ENCODE measurements at places on chromosomes 11 and 22. TPM values are rescaled to one million over a fixed set of nuclear protein-coding genes. Genes with fewer than 3 reads are reported as not detected.
A peak's percentile ranks its signal among the peaks of the same experiment; 100 is the strongest.

ARFGAP2 gene
- 122 TPM for total RNA-seq

APOL6 gene
- total RNA-seq: 26.5 TPM

HSPB2 gene
- total RNA-seq: 3.1 TPM

CCDC117 gene
- total RNA-seq: 15.2 TPM

OR51I1 gene
- total RNA-seq: not detected

ACRV1 gene
- not detected for total RNA-seq

GGT5 gene
- total RNA-seq: 175 TPM

TRIM51 gene
- total RNA-seq: not detected

POTEH gene
- total RNA-seq: not detected

NRIP3 gene
- 2.1 TPM for total RNA-seq

SEPTIN3 gene
- total RNA-seq: not detected

- no peak overlapping the region for H3K4me3 ChIP-seq
- no peak overlapping the region for H3K27ac ChIP-seq
- no peaks in the 10 kb centered on the region for H3K4me1 ChIP-seq
- DNase-seq: no peak
- no peaks in the 10 kb centered on the region for H3K36me3 ChIP-seq
Measured at GRCh38 chr11:23569134-23569533, 708.9 kb upstream of the CCDC179 start.

DNA sequence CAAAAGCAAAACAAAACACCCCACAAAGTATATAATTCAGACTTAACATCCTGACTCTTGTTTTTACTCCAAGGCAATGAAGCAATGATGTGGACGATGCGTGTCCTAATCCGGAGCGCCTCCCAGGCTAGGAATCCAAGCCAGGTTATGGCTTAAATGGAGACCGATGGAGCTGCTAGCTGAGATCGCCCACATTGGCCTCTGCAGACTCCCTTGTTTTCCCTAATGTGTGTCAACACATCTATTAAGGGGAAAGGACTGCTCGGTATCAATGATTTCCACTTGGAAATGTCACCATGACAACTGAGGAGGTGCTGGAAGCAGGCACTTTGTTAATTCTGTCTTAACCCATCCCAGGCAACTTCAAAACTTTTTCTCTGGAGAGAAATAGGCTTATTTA, 311.7 kb downstream of the TBC1D22A start:
- no peak for DNase-seq
- no peak overlapping the region for H3K27ac ChIP-seq
- H3K4me1 ChIP-seq: no peaks in the 10 kb centered on the region
- peaks cover 3% of the 10 kb centered on the region for H3K36me3 ChIP-seq
- H3K4me3 ChIP-seq: no peak overlapping the region

GRCh38 chr11:67045314-67045713, 11.3 kb upstream of the RHOD start:
- H3K4me3 ChIP-seq: no peak overlapping the region
- H3K4me1 ChIP-seq: no peaks in the 10 kb centered on the region
- no peak for DNase-seq
- no peak overlapping the region for H3K27ac ChIP-seq
- no peaks in the 10 kb centered on the region for H3K36me3 ChIP-seq

DNA sequence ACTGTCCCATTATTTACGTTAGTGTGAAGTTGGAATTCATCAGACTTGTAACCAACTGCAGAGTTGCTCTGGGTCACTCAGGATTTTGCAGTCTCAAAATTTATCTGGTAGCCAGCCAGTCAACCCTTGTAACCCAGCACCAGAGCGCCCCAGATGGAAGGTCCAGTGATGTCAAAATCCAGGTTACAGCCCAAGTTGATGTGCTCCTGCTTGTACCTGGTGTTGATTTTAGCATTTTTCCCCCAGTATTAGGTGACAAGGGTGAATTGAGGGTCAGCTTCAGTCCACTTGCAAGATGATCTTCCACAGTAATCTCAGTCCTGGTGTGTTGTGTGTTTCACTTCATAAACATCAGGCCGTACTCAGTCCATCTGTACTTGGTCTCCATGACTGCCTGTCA, 7.5 kb downstream of the TIMM10B start:
- DNase-seq: no peak
- H3K4me3 ChIP-seq: no peak overlapping the region
- H3K36me3 ChIP-seq: no peaks in the 10 kb centered on the region
- no peaks in the 10 kb centered on the region for H3K4me1 ChIP-seq

GRCh38 chr11:73426219-73426850, 50.1 kb downstream of the RELT start:
- no peaks in the 10 kb centered on the region for H3K27me3 ChIP-seq
- DNase-seq: no peak
- no peak overlapping the region for H3K4me3 ChIP-seq
- no peaks in the 10 kb centered on the region for H3K36me3 ChIP-seq

GRCh38 chr11:61890529-61891330, 615 bp downstream of the FADS3 start:
- H3K27ac ChIP-seq: peak overlapping the region; percentile 91
- peaks cover 32% of the 10 kb centered on the region for H3K4me1 ChIP-seq
- DNase-seq: peak; percentile 82
- no peaks in the 10 kb centered on the region for H3K36me3 ChIP-seq
- H3K4me3 ChIP-seq: peak overlapping the region; percentile 86
- no peaks in the 10 kb centered on the region for H3K27me3 ChIP-seq

- H3K4me3 ChIP-seq: no peak overlapping the region
- no peaks in the 10 kb centered on the region for H3K27me3 ChIP-seq
- H3K4me1 ChIP-seq: no peaks in the 10 kb centered on the region
- DNase-seq: no peak
Measured at GRCh38 chr11:123251657-123252344, 56.8 kb upstream of the CLMP start.

DNA sequence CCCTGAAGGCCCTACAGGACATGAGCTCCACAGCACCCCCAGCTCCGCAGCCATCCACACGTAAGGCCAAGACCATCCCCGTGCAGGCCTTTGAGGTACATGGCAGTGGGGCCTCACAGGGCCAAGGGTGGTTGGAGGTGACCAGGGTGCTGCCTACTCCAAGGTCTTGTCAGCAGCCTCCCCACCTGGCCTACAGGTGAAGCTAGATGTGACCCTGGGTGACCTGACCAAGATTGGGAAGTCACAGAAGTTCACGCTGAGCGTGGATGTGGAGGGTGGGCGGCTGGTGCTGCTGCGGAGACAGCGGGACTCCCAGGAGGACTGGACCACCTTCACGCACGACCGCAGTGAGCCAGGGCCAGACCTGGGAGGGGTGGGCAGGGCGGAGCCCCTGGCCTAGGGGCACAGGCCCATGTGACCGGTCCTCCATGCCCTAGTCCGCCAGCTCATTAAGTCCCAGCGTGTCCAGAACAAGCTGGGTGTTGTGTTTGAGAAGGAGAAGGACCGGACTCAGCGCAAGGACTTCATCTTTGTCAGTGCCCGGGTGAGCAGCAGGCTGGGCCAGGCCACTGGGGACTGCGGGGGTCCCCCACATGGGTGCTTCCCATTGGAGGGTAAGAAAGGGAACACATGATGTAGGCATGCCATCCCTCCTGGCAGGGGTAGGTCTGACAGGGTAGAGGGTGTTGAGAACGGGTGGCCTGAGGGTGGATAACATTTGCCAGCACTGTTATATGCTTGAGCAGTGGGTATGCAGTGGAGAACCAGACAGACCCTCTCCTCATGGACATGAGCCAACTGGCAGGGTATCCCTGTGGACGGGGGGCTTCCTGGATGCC, 5.6 kb downstream of the INPPL1 start:
- H3K4me1 ChIP-seq: peaks cover 3% of the 10 kb centered on the region
- H3K27ac ChIP-seq: no peak overlapping the region
- DNase-seq: no peak
- H3K27me3 ChIP-seq: no peaks in the 10 kb centered on the region
- H3K36me3 ChIP-seq: peaks cover 70% of the 10 kb centered on the region
- H3K4me3 ChIP-seq: no peak overlapping the region

DNA sequence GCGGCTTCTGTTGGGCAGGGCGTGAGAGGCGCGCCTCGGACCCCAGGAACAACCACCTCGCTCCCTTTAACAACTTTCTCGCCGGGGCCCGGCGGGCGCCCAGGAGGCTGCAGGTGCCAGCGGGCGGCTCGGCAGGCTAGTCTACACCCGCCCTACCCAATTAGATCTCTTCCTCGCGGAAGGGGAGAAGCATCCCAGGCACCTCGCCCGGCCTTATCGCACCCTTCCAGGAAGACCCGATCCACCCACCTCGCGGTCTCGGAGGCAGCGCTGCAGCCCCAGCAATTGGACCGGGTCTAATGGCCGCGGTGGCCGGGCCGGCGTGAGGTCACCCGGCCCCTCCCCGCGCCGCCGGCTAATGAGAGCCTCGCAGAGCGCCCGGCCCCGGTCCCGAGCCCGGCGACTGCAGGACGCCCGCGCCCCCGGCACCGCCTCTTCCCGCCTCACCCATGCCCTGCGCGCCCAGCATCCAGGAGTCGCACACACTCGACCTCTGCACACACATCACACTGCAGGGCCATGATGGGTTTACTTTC, at the start of gene PLAAT3:
TSS of gene PLAAT3 (minus strand) at position 298 of the 536 bp plus-strand sequence. CDS start 419 bp downstream, outside the sequence.
- peak within 1 kb of the TSS; percentile 97 for H3K4me3 ChIP-seq
- DNase-seq: peak; percentile 40
- H3K27me3 ChIP-seq: no peaks in the 10 kb centered on the region
- peak within 1 kb of the TSS; percentile 82 for H3K27ac ChIP-seq
- peaks cover 21% of the 10 kb centered on the region for H3K4me1 ChIP-seq

DNA sequence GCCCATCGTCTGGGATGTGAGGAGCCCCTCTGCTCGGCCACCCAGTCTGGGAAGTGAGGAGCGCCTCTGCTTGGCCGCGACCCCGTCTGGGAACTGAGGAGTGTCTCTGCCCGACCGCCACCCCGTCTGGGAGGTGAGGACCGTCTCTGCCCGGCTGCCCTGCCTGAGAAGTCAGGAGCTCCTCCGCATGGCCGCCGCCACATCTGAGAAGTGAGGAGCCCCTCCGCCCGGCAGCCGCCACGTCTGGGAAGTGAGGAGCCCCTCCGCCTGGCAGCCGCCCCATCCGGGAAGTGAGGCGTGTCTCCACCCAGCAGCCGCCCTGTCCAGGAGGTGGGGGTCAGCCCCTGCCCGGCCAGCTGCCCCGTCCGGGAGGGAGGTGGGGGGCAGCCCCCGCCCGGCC, 5.8 kb upstream of the OR5M8 start:
- no peak overlapping the region for H3K4me3 ChIP-seq
- H3K4me1 ChIP-seq: no peaks in the 10 kb centered on the region
- H3K27me3 ChIP-seq: no peaks in the 10 kb centered on the region

- no peak overlapping the region for H3K27ac ChIP-seq
- H3K36me3 ChIP-seq: no peaks in the 10 kb centered on the region
- no peak for DNase-seq
- peaks cover 12% of the 10 kb centered on the region for H3K4me1 ChIP-seq
- H3K27me3 ChIP-seq: no peaks in the 10 kb centered on the region
Measured at GRCh38 chr11:15707194-15707593, 592.5 kb downstream of the INSC start.

GRCh38 chr11:69159150-69159852, 3.6 kb downstream of the SMIM38 start:
- H3K4me3 ChIP-seq: no peak overlapping the region
- H3K36me3 ChIP-seq: no peaks in the 10 kb centered on the region
- DNase-seq: no peak
- no peaks in the 10 kb centered on the region for H3K27me3 ChIP-seq
- H3K27ac ChIP-seq: no peak overlapping the region

DNA sequence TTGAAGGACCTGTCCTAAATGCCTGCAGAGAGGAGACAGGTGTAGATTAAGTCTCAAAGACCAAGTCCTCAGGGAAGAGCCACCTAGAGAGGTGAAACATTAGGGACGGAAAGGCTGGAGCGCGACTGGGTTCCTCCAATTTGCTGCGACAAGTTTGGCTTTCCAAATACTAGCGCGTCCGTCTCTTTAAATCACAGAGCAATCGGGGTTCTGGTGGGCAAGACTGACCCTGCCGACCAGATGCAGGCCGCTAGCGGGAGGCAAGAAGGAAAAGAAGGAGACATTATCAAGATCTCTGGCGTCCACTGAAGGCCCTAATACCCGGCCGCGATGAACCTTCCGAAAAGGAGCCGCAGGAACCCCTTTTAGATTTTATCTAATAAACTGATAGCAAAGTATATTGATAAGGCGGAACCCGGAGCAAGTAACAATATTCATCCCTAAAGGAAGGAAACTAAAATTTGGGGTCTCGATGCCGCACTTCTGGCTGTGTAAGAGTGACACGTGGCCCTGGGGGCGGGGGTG, 128.2 kb upstream of the C11orf58 start:
- peaks cover 24% of the 10 kb centered on the region for H3K27me3 ChIP-seq
- H3K4me1 ChIP-seq: peaks cover 23% of the 10 kb centered on the region
- no peaks in the 10 kb centered on the region for H3K36me3 ChIP-seq
- no peak overlapping the region for H3K4me3 ChIP-seq

All from thoracic aorta (tissue), 2 donors.